Globus pallidus (tissue), 1 donor: ENCODE measurements at places on chromosomes 7 and 10.

DNA sequence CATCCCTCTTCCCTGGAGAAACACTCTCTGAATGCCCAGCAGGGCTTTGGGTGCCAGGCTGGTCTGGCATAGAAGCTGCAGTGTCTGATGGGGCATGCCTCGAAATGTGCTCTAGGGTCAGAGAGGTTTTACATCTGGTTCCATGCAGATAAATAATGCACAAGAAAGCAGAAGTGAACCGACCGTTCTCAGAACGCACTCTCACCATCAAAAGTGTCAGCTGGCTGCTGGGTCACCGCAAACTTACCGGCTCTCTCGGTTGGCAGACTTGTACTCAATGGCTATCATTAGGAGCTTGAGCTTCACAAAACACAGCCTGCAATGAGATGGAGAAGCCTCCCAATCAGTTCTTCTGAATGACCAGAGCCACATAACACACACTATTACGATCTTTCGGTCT is 610.0 kb downstream of the KCNMA1 start:
- no peak for DNase-seq

GRCh38 chr7:27999829-28000228 is 180.8 kb downstream of the JAZF1 start:
- DNase-seq: no peak

DNA sequence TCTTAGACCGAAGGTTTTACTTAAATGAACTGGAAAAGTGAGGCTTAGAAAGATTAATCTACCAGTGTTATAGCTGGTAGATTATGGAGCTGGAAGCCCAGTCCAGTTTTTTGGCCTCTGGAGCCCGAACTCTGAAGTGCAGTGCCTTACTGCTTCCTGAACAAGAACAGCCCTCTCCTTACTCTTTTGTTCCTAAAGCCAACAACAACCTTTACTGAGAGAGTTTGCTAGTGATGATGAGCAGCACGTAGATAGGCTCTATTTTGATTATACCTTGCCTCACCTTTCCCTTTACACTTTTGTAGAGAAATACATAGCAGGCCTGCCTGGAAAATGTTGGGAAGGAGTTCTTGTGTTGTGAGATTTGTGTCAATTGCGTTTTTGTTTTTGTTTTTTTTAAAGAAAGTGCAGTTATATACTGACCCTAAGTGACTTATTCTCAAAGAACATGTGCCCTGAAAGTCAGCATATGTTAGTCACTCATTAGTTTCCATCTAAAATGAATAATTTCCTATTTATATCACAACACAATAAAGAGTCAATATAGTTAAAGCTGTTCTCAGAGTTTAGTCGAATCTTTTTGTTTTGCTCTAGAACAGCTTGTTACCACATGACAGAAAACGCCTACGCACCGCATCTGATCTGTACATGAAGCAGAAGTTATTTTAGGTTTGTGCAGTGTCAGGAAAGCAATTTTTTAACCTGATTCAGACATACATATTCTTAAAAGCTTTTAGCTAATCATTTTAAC is 33.0 kb downstream of the PLEKHA1 start:
- DNase-seq: no peak

DNA sequence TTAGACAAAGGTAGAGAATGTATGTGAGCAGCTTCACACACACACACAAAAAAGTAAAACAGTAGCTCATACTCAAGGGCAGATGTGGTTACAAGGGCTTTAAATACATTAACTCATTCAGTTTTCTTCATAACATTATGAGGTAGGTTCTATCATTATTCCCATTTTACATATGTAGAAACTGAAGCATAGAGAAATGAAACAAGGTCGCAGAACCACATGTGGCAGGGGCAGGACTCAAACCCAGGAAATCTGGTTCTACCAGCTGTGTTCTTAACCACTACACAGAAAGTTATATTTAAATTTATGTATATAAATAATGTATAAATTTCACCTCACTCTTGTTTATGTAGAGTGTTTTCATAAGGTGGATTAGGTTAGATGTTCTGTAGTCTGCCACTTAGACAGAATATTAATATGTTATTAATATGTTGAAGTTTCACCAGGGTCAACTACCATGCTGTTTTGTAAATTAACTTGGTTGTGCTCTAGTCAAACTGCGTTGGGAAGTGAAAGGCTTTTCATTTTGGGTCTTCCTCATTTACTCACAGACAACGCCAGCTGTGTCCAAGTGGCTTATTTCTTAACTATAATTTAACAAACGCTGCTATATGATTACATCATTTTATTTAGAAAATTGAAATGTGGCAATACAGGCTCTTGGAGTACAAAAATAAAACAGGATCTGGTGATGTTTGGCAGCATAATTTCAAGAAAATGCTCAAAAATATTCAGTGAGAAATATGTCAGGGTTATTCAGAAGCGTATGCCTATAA is 138.4 kb downstream of the MDFIC start:
- DNase-seq: no peak

GRCh38 chr10:12547301-12547771 is 198.0 kb downstream of the CAMK1D start:
- DNase-seq: no peak
